ENCODE measurements at places on chromosomes 1 and 21. TPM values are rescaled to one million over a fixed set of nuclear protein-coding genes. Genes with fewer than 3 reads are reported as not detected.

The SLC35F3 gene
- 10.7 TPM for total RNA-seq

DNA sequence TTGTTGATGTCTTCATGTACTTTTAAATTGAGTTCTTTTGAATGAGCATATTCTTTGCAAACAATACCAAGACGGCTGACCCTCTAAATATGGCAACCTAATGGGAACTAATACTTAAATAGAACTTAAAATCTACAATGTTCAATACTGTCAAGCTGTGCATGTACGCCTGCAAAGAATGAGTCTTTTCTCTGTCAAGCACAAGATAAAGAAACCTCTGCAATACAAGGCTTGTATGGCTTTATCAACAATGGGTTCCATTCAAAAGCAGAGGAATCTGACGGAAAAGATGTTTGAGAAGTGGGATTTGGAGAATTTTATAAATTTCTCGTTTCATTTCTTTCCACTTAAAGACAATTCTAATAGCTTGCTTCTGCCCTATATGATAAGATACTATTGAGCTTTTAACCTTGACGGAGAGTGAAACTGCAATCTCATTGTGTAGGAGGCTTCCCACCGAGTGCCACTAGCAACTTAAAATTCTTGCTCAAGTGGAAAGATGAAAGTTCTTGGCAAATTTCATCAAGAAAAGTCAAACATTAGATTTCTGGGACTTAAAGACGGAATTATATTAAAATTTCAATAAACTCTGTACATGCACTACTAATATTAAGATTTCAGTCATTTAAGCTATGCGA lies 119.8 kb downstream of the RGS21 start:
- H3K4me1 ChIP-seq, result no peaks in the 10 kb centered on the region
- H3K27ac ChIP-seq, result no peak overlapping the region
- H3K4me3 ChIP-seq, result no peak overlapping the region
- H3K27me3 ChIP-seq, result no peaks in the 10 kb centered on the region
- DNase-seq, result no peak

The HEYL gene
- not detected for total RNA-seq

GRCh38 chr21:37551993-37552355 lies 185.4 kb downstream of the DYRK1A start:
- H3K27ac ChIP-seq, result no peak overlapping the region
- H3K36me3 ChIP-seq, result no peaks in the 10 kb centered on the region
- H3K27me3 ChIP-seq, result peaks cover 7% of the 10 kb centered on the region
- peaks cover 2% of the 10 kb centered on the region for H3K4me1 ChIP-seq

All from activated CD4-positive, alpha-beta memory T cell treated with anti-CD3 and anti-CD28 coated beads, Interleukin-2, amount 10 ng/mL, durations not matched to agents 7 days and 5 days (primary cell).